Epithelial cell of prostate (primary cell): ENCODE measurements at places on chromosomes 7 and 10.

GRCh38 chr10:132397036-132397541, at the start of gene PWWP2B:
PWWP2B (plus strand) TSS chr10:132397200; CDS start chr10:132397227, 27 bp downstream.
- no peak for DNase-seq

DNA sequence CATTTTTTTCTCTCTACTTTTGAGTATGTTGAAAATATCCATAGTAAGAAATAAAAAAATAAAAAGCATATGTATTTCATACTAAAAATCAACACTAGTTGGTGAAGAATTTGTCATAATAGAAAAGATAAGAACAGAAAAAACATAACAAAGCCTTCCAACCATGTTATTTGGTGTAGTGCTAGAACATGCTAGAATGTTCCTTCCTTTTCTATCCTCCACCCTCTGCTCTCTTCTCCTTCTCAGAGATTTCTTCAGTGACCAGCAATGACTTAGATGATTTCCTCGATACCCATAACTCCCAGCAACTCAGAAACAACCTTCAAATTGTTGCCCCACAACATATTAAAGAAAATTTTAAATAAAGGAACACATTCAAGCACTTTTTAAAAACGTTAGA, 2.6 kb downstream of the ZC3HAV1 start:
- DNase-seq: no peak

DNA sequence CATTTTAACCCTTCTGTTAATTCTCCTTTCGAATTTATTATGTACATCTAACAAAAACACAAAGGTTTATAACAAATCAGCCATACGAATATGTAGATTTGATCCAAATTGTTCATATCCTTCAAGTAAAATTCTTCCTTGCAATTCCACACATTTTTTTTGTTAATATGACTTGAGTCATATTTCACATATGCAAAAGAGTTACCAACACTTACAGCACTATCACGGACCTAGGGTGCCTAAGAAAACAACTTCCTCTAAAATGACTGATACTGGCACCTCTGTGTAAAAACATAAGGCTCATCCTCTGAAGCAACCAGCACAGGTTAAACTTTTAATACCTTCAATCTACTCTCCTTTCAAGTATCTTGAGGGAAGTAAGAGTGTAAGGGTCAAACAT, 451.8 kb downstream of the SEMA3D start:
- DNase-seq: no peak

DNA sequence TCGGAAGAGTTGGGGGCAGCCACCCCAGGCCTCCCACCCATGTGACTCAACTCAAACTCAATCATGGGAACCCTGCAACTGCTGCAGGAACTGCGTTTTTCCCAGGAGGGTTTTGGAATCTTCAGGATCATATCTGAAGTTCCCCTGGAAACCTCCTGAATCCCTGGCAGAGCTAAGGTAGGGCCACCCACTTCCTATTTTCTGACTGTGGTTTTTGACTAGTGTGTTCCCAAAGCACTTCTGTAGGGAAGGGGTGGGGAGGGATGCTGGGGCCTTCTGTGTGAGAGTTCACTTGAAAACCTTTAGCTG, 127.6 kb upstream of the UNC5B start:
- DNase-seq: no peak

DNA sequence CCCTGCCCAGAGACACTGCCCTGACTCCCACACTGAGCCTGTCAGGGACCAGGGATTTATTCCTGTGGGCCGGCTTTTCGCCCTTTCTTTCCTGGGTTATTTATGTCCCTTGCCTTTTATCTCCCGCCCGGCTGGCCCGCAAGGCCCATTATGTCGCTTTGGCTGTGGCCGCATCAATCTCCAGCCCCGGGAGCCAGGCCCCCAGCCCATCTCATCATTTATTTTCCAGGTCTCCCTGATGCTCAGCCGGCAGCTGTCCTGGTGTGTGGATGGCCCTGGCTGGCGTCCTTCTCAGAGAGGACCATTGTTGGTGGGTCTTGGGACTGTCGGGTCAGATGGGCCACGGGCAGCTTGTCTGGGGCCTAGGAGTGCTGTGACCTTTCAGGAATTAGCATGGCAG, 82.3 kb downstream of the FAM241B start:
- DNase-seq: no peak

- peak; percentile 94 for DNase-seq
These were observed 72.5 kb downstream of the CDK6 start for GRCh38 chr7:92763636-92764423.
